ENCODE measurements at places on chromosomes 6 and 20.

- DNase-seq = no peak
These were observed 199.2 kb downstream of the UBE3D start for GRCh38 chr6:82866446-82866845.

- no peak for DNase-seq
These were observed 4.7 kb upstream of the ENPP5 start for GRCh38 chr6:46175446-46175845.

GRCh38 chr6:52454556-52454955 is 34.4 kb downstream of the EFHC1 start:
- DNase-seq = no peak

GRCh38 chr20:9269280-9269971 is 200.5 kb downstream of the PLCB4 start:
- DNase-seq = no peak

- DNase-seq = no peak
These were observed 296.3 kb downstream of the CDKAL1 start for GRCh38 chr6:20830576-20830975.

DNA sequence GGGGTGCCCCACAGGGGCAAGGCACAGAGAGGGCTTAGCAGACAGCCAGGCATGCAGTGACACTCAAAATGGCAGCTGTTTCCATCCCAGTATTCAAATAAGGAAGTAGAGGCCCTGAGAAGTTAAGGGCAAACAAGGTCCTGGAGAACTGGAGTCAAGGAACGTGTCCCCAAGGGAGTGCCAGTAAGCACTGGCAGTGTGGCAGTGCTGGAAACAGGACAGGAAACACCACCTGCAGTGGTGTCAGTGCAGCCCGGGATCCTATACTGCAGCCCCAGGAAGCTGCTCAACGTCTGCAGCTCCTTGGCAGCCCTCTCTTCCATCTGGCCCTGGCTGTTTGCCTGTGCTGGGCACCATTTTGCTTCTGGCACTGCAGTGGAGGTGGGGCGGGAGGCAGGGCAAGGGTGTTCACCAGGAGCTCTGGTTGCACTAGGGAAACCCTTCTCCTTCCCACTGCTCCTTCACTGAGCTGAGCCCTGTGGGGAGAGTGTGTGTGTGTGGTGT is 56.3 kb downstream of the EDN3 start:
- DNase-seq = no peak

GRCh38 chr20:40502576-40502975 is 186.5 kb downstream of the MAFB start:
- DNase-seq = no peak

GRCh38 chr6:139625998-139626975 is 251.8 kb upstream of the CITED2 start:
- no peak for DNase-seq

DNA sequence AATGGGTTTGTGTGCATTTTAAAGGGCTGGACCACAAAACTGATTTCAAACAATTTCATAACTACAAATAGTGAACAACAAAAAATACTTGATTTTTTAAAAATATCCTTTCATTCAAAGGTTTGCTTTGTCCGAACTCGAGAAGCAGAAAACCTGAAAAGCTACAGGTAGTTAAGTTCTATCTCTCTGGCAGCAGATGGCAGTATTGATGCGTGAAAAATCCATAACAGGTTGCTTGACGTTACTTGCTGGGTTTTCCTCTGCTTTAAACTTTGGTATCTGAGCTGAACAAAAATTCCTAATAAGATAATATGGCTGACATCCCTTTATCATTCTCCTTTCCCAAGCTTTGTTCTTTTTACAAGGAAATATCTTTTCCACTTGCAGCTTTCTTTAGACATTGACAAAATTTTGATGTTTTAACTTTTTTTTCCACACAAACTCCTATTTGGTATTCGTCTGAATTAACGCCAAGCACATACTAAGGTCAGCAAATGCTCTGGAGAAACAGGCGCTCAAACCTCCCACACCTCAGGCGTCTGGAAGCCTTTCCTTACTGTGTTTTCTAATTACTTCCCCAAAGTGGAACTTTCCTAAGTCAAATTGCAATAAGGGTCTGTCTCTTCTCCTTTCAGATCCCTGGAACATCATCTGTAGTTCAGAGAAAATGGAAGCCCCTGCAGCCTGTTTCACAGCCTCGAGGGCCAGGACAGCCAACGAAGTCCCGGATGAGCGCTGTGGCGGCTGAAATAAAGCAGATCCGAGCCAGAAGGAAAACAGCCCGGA is 50.3 kb upstream of the GFRAL start:
- no peak for DNase-seq

GRCh38 chr6:127635091-127635490 is 58.1 kb downstream of the C6orf58 start:
- DNase-seq = no peak

DNA sequence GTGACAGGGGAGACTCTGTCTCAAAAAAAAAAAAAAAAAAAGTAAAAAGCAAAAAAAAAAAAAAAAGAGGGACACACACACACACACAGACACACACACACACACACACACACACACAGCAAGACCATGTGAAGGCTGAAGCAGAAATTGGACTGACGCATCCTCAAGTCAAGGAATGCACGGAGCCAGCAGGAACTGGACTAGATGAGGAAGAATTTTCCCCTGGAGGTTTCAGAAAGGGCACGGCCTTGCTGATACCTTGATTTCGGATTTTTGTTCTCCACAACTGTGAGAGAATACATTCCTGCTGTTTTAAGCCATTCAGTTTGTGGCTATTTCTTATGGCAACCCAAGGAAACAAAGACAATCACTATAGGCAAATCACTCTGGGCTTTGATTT is 176.9 kb upstream of the SALL4 start:
- no peak for DNase-seq

DNA sequence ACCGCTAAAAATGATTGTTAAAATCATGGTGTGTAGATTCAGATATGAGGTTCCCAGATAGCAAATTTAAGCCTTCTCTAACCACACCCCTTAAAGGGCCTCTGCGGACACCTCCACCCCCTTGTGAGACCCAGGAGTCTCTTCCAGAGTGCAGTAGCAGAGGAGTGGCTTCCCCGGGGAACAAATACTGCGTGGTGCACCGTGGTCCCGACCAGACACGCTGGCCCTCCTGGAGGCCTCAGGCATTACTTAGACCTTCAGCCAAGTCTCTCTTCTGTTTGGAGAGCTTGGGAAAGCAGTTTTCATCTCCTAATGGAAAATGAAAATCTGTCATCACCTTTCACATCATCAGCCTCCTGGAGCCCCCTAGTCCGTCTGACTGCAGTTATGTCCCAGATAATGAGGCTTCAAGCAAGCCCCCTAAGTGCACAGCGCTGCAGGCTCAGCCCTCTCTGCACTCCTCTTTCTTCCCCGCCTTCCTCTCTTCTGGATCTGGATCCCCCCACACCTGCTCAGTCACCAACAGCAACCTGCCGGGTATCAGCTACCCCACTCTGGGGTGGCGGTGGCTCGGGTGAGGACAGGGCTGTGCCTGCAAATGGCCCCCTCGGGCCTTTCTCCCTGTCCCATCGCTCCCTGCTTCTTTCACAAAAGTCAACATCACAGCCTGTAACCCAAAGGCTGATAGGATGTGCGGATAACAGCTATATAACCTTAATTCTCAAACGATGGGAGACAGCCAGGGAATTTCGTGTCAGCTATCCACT is 58.8 kb upstream of the TAGAP start:
- DNase-seq = no peak

- DNase-seq = no peak
These were observed 48.0 kb upstream of the STXBP5 start for GRCh38 chr6:147156218-147156617.

GRCh38 chr6:154805288-154805911 is 72.2 kb downstream of the SCAF8 start:
- DNase-seq = no peak

DNA sequence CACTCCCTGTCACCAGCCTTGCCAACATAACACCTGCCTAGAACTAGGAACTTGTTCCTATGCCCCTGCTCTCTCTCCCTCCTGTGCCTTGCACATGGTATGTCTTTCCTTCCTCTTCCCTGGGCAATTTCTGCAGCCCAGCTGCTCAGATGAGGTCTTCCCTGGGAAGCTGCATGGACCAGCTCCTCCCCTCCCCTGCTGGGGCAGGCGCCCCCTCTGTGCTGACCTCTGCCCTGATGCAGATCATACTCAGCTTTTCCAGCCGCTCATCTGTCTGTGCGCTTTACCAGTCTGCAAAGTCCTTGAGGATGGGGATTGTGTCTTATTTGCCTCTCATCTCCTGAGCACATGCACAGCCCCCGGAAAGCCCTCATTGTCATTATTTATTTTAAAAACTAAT is 161.8 kb downstream of the SCML4 start:
- no peak for DNase-seq

DNA sequence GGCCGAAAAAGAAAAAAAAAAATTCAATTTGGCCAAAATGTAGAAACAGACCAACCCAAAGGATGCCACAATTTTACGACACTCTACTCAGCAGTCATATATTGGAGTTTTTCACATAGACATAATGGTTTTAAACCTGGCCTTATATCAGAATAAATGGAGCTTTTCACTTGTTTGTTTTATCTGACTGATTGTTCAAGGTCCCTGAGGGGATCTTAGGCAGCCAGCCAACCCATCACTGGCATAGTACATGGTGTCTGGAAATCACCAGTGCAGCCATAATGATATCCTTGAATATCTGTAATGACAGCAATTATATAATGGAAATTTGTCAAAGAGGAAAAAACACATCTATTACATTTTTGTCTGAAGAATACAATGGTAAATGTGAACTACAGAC is 96.9 kb downstream of the PRSS35 start:
- DNase-seq = no peak

DNA sequence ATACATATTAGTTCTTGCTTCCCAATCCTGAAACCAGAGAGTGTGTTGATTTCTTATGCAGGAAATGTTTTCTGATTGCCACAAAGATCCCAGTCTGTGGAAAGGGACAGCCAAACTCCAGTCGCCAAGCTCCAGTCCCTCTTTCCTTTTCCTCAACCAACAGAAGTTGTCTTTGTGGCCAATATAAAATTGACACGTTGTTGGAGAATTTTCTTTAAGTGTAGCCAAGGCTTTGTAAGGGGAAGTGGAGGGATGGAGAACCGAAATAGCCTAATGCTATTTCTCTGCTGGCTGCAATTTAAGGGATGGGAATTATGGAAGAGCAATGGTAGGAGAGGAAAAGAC is 5.4 kb downstream of the ADGRB3 start:
- no peak for DNase-seq

GRCh38 chr6:110369066-110369465 is 10.9 kb upstream of the METTL24 start:
- no peak for DNase-seq

DNA sequence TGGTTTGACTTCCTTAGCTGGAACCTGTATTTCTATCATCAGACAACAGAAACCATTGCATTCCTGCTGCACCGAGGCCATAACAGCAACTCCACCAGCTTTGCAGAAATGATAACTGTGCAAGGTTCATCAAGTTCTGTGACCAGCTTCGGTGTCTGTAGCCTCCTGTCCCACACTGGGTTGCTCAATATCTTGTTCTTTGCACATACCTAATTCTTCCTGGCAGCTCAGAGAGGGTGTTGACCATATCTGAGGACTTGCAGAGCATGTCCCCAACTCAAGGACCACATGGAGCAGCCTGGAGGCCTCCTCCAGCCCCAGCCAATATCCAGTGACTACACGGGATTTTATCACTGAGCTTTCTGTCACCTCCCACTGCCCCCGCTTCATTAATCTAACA is 59.3 kb upstream of the SCAF8 start:
- no peak for DNase-seq
